Stimulated activated CD4-positive, alpha-beta T cell treated with anti-CD3 and anti-CD28 coated beads, Interleukin-4, amount 100 ng/mL, for 4 hours (primary cell): ENCODE measurements at places on chromosomes 6 and 20.

- DNase-seq: no peak
Observed at GRCh38 chr20:25605148-25605547, 18.7 kb downstream of the NANP start.

GRCh38 chr6:170344631-170345576 lies 38.3 kb downstream of the FAM120B start:
- DNase-seq: no peak

GRCh38 chr20:25058847-25059810 lies 1.2 kb upstream of the ACSS1 start:
- no peak for DNase-seq

DNA sequence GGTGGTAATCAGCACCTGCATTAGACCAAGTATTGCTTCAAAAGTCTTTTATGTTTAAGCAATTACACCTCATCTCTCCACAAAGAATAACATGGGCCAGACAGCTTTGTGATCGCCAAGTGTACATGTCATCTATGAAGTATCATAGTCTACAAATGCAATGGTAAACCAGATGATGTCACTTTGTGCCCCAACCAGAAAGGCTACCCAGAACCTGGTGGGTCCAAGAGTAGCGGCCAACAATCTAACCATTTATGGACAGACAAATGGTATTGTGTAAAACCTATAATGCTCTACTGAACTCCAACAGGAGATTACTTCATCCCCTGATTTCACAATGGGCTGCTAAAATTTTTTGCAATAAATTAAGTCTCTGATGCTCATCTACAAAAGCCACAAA lies 295.9 kb downstream of the GMDS start:
- DNase-seq: no peak

GRCh38 chr6:4935486-4935885 lies 68.4 kb downstream of the RPP40 start:
- DNase-seq: no peak

- DNase-seq: no peak
Observed at GRCh38 chr6:116450769-116451740, 10.1 kb upstream of the CALHM6 start.

DNA sequence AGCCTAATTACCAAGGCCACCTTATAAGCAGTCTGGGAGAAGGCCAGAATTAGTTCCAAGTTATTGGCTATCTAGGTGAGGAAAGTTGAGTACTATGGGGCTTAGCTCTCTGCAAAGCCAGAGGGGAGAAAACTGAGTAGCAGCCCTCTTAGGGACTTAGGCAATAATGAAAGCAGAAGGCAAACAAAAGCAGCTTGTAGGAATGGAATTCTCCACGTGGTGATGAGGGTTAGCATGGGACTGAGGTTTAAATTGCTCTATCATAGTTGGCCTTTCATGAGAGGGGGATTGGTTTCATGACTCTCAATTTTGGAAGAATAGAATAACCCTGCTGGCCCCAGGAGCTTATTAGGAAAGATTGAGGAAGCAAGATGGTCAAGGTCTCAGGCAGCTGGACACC lies 7.0 kb upstream of the UBE2J1 start:
- no peak for DNase-seq

- no peak for DNase-seq
Observed at GRCh38 chr20:59438201-59438600, 137.8 kb downstream of the EDN3 start.

- no peak for DNase-seq
Observed at GRCh38 chr6:13384506-13384905, 56.2 kb upstream of the TBC1D7 start.

DNA sequence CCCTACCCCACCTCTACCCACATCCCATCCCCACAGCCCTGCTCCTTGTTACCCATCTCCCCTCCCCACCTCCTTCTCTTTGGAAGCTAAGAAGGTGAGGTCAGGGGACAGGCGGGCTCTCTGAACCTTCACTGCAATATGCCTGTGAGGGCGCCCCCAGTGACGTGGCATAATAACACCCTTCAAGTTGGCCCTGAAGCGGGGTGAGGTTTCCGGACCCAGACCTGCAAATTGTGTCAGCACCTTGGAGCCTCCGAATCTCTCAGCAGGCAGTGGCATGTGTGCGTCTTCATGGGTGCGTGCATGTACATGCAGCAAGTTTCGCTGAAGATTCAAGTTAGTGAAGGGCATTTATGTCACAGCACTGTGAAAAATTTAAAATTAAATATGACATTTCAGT lies 114.6 kb downstream of the SOBP start:
- DNase-seq: no peak

- DNase-seq: no peak
Observed at GRCh38 chr6:111032484-111033140, 50.8 kb downstream of the RPF2 start.

DNA sequence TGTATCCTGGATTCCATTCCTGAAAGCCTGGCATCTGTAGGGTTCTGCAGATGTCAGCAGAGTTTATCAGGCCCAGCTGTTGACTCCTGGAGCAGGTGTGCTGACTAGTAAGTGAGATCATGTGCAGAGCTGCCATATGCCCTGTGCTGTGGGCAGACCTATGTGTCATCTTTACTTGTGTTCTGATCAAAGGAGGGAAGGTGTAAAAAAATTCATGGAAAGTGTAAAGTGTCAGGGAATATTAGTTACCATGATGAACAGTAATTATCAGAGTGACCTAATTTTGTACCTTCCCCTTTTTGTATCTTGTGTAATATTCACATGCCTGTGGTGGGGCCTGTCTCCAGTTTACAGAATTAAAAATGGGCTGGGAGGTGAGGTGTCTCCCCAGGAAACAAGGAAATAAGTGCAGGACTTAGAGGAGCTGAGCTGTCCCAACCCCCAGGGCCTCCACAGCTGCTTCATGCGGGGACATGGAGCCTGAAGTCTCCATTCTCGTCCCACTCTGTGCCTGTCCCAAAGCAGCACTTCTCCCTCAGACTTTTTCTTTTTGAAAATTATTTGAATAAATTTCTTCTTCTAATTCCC lies 148.2 kb upstream of the GGTLC1 start:
- DNase-seq: no peak

DNA sequence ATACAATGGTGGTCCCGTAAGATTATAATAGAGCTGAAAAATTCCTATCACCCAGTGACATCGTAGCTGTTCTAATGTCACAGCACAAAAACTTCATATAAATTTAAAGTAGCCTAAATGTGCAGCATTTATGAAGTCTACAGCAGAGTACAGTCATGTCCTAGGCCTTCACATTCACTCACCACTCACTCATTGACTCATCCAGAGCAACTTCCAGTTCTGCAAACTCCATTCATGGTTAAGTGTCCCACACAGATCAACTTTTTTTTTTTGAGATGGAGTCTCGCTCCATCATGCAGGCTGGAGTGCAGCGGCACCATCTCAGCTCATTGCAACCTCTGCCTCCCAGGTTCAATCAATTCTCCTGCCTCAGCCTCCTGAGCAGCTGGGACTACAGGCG lies 20.9 kb upstream of the KCNG1 start:
- DNase-seq: no peak

DNA sequence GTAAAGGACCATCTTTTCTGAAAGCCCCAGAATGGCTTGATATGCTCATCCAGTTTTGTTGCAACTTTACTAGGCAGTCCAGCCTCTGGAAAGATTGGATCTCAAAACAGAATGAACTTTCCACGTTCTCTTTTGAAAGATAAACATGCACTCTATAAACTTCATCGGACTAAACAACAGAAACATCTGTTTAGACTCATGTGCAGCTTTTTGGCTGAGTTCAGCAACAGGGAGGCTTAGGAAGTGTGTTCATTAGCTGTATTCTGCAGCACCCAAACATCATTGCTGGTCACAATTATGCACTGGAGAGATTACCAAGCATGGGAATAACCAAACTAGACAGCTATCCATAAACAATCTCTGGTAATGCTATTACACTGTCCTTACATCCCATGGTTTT lies 180.5 kb downstream of the TENT5A start:
- no peak for DNase-seq

GRCh38 chr20:1818895-1819294 lies 76.3 kb upstream of the SIRPA start:
- no peak for DNase-seq

DNA sequence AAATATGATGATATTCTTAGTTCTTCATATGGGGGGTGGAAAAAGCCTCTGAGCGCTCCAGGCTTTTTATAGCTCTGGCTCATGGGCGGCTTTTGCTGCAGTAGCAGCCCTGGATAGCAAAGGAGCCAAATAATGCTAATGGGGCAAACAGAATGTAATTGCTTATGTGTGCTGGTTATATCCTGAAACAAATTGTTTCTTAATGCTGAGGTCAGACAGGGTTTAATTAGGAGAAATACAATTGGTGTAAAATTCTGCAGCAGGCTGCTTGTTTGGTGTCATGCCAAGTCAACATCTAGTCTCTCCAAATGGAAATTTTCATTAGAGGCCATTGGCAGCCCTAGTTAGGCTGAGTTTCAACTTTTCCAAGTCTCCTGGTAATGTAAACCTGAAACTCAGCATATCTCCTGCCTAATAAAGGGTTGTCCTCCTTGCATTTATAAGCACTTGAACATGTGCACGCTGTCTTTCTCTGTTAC lies 530.1 kb upstream of the NOX3 start:
- DNase-seq: no peak
